Muscle of leg (tissue), 16 donors: ENCODE measurements at places on chromosomes 5 and 9. TPM values are rescaled to one million over a fixed set of nuclear protein-coding genes. Genes with fewer than 3 reads are reported as not detected.
A peak's percentile ranks its signal among the peaks of the same experiment; 100 is the strongest.

DNA sequence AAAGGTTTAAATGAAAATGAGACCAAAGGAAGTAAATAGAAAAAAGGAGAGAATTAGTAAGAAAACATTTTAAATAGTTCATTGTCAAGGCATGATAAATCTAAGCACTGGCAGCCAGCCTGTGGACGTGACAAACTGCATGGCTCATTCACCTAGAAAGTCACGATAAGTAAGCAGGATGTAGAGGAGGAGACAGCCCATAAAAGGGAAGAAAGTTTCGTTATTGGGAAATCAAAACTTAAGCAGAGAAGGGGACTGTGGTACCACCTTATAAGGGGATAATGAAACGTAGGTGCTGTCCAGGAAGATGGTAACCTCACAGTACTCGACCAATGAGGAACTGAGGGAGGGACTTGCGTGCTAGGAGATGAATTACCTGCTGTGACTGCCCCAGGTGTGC is 494.5 kb upstream of the GRAMD2B start:
- DNase-seq = no peak

GRCh38 chr5:14156650-14157492 is 13.7 kb downstream of the TRIO start:
- DNase-seq = peak; percentile 86

HTR4 gene
- total RNA-seq = not detected

CD274 gene
- total RNA-seq = 0.62 TPM

DNA sequence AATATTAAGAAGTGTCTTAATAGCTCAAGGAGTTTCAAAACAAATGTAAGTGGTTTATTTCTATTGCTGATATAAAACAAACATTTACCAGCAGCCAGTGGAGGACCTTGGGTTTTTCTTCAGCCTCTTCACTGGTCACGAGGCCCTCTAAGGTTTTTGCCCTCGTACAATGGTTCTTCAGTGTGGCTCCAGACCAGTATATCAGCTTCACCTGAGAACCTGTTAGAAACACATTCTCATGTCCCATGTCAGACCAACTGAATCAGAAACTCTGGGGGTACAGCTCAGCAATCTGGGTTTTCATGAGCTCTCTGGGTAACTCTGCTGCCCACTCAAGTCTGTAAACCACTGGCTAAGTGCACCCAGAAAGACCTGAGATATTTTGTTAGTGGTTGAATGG is 12.9 kb downstream of the WWC1 start:
- no peak for DNase-seq

DNA sequence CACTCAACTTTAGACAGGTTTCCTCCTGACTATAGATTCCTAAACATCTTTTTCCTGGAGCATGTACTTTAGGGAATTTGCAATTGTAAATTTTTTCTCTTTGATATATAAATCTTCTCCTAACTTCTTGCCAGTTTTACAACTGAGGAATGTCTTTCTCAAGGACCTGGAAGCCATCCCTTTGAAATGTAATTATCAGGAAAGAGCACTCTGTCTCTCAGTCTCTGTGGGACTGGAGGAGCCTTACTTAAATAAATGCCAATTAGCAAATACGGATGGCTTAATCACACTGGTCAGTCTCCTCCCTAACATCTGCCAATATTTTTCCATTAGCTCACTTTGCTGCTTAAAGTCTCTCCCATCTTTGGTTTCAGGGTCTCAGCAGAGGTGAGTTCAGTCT is 344.3 kb upstream of the ARRDC3 start:
- DNase-seq = no peak
